ENCODE measurements at places on chromosomes 6 and 20.
A peak's percentile ranks its signal among the peaks of the same experiment; 100 is the strongest.

DNA sequence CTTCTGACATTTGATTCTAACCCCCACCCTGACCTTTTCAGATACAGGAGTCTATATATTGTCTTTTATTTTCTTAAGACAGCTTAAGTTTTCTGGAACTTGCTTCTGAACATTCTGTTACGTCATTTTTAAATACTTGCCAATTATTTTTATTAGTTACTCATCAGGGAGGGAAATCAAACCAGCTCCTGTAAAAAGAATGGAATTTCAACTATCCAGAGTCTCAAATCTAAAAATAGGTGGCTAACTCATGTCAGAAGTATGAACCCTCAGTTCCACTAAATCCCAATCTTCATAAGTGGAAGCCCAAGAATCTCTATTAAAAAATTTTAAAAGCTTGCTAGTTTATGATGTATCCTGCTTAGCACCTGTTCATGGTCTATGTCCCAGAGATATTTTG lies 900.0 kb downstream of the KIF16B start:
- no peak for DNase-seq
- no peak overlapping the region for H3K27ac ChIP-seq
- H3K4me3 ChIP-seq: no peak overlapping the region
- no peaks in the 10 kb centered on the region for H3K4me1 ChIP-seq
- H3K27me3 ChIP-seq: no peaks in the 10 kb centered on the region

- no peak overlapping the region for H3K27ac ChIP-seq
- peaks cover 39% of the 10 kb centered on the region for H3K4me1 ChIP-seq
- DNase-seq: no peak
These were observed 3.5 kb upstream of the EPB41L1 start for GRCh38 chr20:36150847-36151539.

DNA sequence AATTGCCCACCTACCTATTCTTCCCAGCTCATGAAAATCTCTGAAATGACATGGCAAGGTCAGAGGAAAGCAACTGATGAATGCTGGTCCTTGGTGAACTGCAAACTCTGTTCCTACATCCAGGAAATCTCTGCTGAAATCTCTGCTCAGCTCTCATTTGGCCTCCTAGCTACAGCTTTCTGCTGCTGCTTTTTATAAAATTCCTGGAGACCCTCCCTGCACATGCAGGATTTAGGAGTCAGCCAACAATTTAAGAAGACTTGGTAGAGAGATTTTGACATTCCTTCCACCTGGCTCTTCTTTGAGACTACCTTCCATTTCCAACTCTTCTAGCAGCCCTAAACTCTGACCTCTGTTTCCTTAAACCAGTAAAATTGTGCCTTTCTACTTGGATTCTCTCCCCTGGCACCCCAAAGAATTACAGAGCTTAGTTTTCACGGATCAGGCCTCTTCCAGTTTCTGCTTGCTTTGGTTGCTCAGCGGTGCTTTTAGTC lies 55.5 kb downstream of the PDE7B start:
- peaks cover 8% of the 10 kb centered on the region for H3K4me1 ChIP-seq
- H3K36me3 ChIP-seq: no peaks in the 10 kb centered on the region
- no peak overlapping the region for H3K27ac ChIP-seq
- DNase-seq: no peak

GRCh38 chr6:106168097-106168888 lies 82.2 kb downstream of the PRDM1 start:
- H3K27me3 ChIP-seq: no peaks in the 10 kb centered on the region
- H3K4me3 ChIP-seq: peak overlapping the region; percentile 45
- H3K4me1 ChIP-seq: no peaks in the 10 kb centered on the region
- DNase-seq: no peak
- H3K36me3 ChIP-seq: no peaks in the 10 kb centered on the region

DNA sequence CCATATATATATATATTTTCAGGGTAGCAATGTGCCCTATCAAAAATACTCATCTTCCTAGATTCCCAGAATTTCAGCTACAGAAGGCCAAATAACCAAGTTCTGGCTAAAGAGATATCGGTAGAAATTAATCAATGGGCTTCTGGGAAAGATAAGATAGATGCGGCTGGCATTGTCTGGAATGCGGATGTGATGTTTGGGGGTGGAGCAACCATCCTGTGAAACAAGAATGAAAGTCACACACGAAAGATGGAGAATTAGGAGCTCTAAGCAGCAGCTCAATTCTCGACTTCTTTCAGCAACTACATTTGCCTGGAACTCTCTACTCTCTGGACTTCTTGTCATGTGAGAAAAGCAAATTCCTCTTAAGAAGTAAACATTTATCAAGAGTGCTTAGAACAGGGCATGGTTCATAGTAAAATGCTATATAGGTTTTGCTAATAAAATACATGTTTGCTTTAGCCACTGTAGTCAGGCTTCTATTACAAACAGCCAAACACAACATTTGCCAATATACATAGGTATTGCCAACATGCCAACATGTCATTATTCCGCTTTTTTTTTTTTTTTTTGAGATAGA lies 90.8 kb downstream of the CLIC5 start:
- no peak overlapping the region for H3K4me3 ChIP-seq
- no peak for DNase-seq
- peaks cover 4% of the 10 kb centered on the region for H3K36me3 ChIP-seq
- H3K27ac ChIP-seq: no peak overlapping the region
- H3K4me1 ChIP-seq: peaks cover 22% of the 10 kb centered on the region
- H3K27me3 ChIP-seq: no peaks in the 10 kb centered on the region

GRCh38 chr20:6768228-6769140 lies 998 bp downstream of the BMP2 start:
- peak; percentile 41 for DNase-seq
- H3K4me3 ChIP-seq: peak overlapping the region; percentile 77
- H3K4me1 ChIP-seq: no peaks in the 10 kb centered on the region

DNA sequence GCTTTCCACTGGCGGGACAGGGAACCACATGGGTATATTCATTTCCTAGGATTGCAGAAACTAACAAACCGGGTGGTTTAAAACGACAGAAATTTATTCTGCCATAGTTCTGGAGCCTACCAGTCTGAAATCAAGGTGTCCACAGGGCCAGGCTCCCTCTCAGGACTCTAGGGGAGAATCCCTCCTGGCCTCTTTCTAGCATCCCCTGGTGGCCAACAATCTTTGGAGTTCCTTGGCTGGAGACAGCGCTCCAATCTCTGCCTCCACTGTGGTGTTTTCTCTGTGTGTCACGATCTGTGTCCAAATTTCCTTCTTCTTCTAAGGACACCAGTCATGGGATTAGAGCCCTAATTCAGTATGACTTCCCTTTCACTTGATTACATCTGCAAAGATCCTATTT lies 95.0 kb downstream of the SCML4 start:
- no peak overlapping the region for H3K4me3 ChIP-seq
- no peaks in the 10 kb centered on the region for H3K27me3 ChIP-seq
- H3K27ac ChIP-seq: no peak overlapping the region
- H3K4me1 ChIP-seq: no peaks in the 10 kb centered on the region
- H3K36me3 ChIP-seq: no peaks in the 10 kb centered on the region

GRCh38 chr6:80335121-80335531 lies 228.7 kb downstream of the BCKDHB start:
- no peak for DNase-seq
- H3K36me3 ChIP-seq: no peaks in the 10 kb centered on the region
- H3K4me3 ChIP-seq: no peak overlapping the region
- no peak overlapping the region for H3K27ac ChIP-seq
- no peaks in the 10 kb centered on the region for H3K27me3 ChIP-seq

GRCh38 chr6:71929047-71929446 lies 42.7 kb downstream of the RIMS1 start:
- no peaks in the 10 kb centered on the region for H3K4me1 ChIP-seq
- no peaks in the 10 kb centered on the region for H3K27me3 ChIP-seq
- no peak overlapping the region for H3K27ac ChIP-seq
- no peak overlapping the region for H3K4me3 ChIP-seq

- H3K4me3 ChIP-seq: peak overlapping the region; percentile 32
- no peaks in the 10 kb centered on the region for H3K27me3 ChIP-seq
- DNase-seq: no peak
- H3K27ac ChIP-seq: peak overlapping the region; percentile 62
These were observed 40.4 kb upstream of the ZMYND8 start for GRCh38 chr20:47396762-47397476.

DNA sequence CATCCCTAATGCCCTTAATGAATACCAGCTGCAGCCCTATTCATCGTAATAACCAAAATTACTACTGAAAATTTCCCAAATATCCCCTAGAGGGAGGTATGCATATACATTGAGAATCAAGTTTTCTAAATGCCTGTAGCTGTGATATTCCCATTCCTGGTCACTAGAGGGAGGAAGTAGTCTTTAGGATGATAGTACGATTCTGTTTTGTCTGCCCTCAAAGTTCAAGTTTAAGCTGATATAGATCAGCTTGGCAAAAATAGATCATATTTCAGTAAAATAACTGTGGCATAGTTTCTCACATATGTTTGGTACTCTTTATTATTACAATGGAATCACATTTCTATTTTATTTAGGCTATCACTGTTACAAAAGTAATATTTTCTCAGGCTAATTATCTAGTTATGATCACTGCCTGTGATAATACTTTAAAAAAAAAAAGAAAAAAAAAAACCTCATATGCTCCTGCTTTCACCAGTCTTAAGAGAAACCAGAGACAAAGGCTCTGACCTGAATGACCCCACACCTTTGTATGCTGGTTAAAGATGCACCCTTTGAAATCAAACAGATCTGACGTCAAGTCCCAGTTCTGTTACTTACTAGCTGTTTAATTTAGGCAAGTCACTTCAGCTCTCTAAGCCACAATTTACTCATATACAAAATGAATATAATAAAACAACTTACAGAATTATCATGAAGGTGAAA lies 11.0 kb downstream of the TSPYL1 start:
- H3K4me1 ChIP-seq: peaks cover 24% of the 10 kb centered on the region
- peaks cover 33% of the 10 kb centered on the region for H3K36me3 ChIP-seq

DNA sequence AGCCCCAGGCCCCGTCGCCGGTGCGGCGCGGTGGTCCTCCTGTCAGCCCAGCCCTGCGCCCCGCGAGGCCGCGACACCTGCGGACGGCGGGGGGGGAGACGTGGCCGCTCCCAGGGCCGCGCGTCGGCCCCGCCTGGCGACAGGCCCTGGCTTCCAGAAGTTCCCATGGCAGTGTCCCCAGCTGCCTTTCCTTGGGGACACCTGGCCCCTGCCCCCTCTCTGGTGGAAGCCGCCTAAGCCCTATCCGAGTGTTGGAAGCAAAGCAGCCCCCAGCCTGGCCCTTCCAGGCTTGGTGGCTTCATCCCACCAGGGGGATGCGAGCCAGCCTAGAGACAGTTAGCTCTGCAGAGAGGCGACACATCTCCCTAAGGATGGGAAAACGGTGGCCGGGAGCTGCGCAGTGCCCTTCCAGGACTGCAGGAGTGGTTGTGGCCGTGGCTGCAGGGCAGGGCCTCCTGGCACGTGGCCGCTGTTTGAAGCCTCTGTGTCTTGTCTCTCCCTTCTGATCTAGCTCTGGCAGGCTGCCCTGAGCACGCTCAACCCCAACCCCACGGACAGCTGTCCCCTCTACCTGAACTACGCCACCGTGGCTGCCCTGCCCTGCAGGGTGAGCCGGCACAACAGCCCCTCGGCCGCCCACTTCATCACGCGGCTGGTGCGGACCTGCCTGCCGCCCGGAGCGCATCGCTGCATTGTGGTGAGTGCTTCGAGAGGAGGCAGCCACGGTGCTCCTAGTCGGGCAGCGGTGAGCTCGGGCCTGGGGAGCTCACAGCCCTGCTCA lies 816 bp downstream of the NPEPL1 start:
- H3K4me1 ChIP-seq: peaks cover 32% of the 10 kb centered on the region
- no peaks in the 10 kb centered on the region for H3K27me3 ChIP-seq
- H3K36me3 ChIP-seq: no peaks in the 10 kb centered on the region
- no peak for DNase-seq

DNA sequence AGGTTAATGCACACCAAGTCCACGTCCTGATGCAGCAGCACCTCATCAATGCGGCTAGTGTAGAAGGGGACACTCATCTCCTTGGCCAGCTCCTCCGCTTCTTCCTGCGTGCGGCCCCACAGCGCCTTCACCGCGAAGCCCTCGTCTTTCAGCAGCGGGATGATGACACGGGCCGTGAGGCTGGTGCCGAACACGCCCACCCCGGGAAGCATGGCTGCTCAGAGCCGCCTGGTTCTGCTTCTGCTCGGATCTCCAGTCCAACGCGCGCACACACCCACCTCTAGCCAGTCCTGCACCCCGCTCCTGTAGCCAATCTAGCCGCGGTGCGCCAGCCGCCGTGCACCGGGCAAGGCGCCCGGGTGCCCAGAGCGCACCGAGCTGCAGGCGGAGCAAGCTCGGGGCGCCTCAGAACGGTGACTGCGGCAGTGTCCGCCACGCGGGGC lies 700 bp downstream of the GFOD1 start:
- H3K27me3 ChIP-seq: no peaks in the 10 kb centered on the region
- H3K4me1 ChIP-seq: peaks cover 39% of the 10 kb centered on the region
- peak overlapping the region; percentile 89 for H3K4me3 ChIP-seq
- H3K27ac ChIP-seq: peak overlapping the region; percentile 97

- H3K4me1 ChIP-seq: no peaks in the 10 kb centered on the region
- DNase-seq: no peak
- H3K27me3 ChIP-seq: no peaks in the 10 kb centered on the region
- H3K4me3 ChIP-seq: no peak overlapping the region
- no peak overlapping the region for H3K27ac ChIP-seq
These were observed 247.4 kb upstream of the RIN2 start for GRCh38 chr20:19510611-19511010.

GRCh38 chr6:153484056-153484455 lies 353.0 kb upstream of the RGS17 start:
- no peaks in the 10 kb centered on the region for H3K27me3 ChIP-seq
- no peak overlapping the region for H3K4me3 ChIP-seq
- DNase-seq: no peak
- H3K4me1 ChIP-seq: no peaks in the 10 kb centered on the region

- peaks cover 14% of the 10 kb centered on the region for H3K4me1 ChIP-seq
- H3K4me3 ChIP-seq: peak overlapping the region; percentile 48
- DNase-seq: peak; percentile 16
- no peaks in the 10 kb centered on the region for H3K27me3 ChIP-seq
- peak overlapping the region; percentile 90 for H3K27ac ChIP-seq
- H3K36me3 ChIP-seq: no peaks in the 10 kb centered on the region
These were observed 96.6 kb upstream of the LOC128125822 start for GRCh38 chr6:63475707-63476106.

GRCh38 chr6:83307849-83308248 lies 114.7 kb downstream of the RWDD2A start:
- H3K27ac ChIP-seq: no peak overlapping the region
- H3K36me3 ChIP-seq: peaks cover 4% of the 10 kb centered on the region
- H3K4me1 ChIP-seq: no peaks in the 10 kb centered on the region
- no peak overlapping the region for H3K4me3 ChIP-seq
- no peaks in the 10 kb centered on the region for H3K27me3 ChIP-seq
- DNase-seq: no peak

- H3K27ac ChIP-seq: no peak overlapping the region
- no peak for DNase-seq
- no peaks in the 10 kb centered on the region for H3K4me1 ChIP-seq
These were observed 18.9 kb downstream of the PTPRT start for GRCh38 chr20:43170771-43171170.

DNA sequence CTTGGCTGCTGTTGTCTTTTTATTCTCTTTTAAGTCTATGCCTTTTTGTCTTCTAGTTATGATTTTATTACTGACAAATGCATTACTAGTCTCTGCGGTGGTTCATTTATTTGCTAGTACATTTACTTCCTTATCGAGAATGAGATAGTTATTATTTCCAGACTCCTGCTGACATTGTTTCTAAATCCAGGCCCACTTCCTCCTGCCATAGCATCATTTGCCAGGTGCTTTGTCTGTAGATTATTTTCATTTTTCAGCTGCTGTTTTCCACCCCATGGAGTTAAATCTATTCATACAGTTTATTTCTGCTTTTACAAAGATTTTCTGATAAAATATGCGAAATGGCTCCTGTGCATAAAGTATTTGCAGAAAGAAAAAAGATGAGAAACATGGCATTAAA lies 459.7 kb downstream of the MMUT start:
- H3K4me3 ChIP-seq: no peak overlapping the region
- DNase-seq: no peak

GRCh38 chr6:70717038-70717801 lies 49.5 kb downstream of the SMAP1 start:
- no peaks in the 10 kb centered on the region for H3K27me3 ChIP-seq
- no peak for DNase-seq
- no peak overlapping the region for H3K4me3 ChIP-seq

All from psoas muscle (tissue), 8 donors.